CD4-positive, CD25-positive, alpha-beta regulatory T cell (primary cell): ENCODE measurements at places on chromosomes 3 and 15. TPM values are rescaled to one million over a fixed set of nuclear protein-coding genes. Genes with fewer than 3 reads are reported as not detected.
A peak's percentile ranks its signal among the peaks of the same experiment; 100 is the strongest.

STRC gene
- total RNA-seq = 1.5 TPM

LTK gene
- total RNA-seq = 2.0 TPM

GOLGA6D gene
- not detected for total RNA-seq

CLDN18 gene
- total RNA-seq = not detected

MAGEL2 gene
- not detected for total RNA-seq

FSD2 gene
- not detected for total RNA-seq

DNA sequence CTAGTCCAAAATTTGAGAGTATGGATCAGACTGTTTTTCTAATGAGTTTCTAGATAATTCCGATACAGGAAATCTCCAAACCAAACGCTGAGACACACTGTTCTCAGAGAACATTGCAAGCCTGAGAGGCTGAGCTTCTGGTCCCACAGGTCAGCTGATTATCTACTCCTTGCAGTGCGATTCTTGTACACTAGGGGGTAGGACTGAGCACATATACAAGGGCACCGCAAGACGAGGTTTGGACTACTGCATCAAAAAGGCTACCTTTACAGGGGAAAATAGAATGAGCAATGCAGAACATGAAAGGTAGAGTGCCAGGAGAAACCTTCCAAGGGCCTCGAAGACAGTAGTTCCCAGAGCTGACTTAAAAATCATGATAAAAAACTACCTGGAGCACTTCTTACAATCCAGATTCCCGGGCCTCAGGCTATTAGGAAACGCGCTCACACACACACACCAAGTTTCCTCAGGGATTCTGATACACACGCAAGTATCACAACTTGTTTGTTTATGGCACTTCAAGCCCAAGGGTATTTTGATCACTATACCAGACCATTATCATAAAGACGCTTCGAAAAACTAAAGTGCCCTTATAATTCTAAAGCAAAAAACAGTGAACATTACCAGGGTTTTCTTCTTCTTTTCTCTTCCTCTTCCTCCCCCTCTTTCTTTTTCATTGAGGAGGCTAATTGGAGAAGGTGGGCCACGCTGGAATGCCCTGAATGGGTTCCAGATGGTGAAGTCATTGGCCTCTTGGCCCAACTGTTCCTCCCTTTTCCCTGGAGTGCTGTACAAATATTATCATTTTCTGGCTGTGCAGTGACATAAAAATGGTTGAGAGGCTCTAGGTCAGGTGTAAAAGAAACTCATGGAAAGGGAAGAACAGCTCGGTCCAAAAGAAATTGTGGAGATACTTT is 61.8 kb downstream of the SLC12A8 start:
- H3K27me3 ChIP-seq = peaks cover 2% of the 10 kb centered on the region
- H3K4me1 ChIP-seq = no peaks in the 10 kb centered on the region
- no peak overlapping the region for H3K4me3 ChIP-seq
- H3K36me3 ChIP-seq = no peaks in the 10 kb centered on the region
- H3K27ac ChIP-seq = no peak overlapping the region
- DNase-seq = no peak

GRCh38 chr3:156614642-156615511 is 59.5 kb upstream of the TIPARP start:
- H3K27ac ChIP-seq = no peak overlapping the region
- DNase-seq = no peak
- no peaks in the 10 kb centered on the region for H3K36me3 ChIP-seq
- H3K27me3 ChIP-seq = no peaks in the 10 kb centered on the region

- no peaks in the 10 kb centered on the region for H3K36me3 ChIP-seq
- H3K27ac ChIP-seq = no peak overlapping the region
- H3K27me3 ChIP-seq = peaks cover 3% of the 10 kb centered on the region
- peaks cover 5% of the 10 kb centered on the region for H3K4me1 ChIP-seq
- no peak overlapping the region for H3K4me3 ChIP-seq
Observed at GRCh38 chr3:195752066-195752465, 31.3 kb downstream of the MUC20 start.

DNA sequence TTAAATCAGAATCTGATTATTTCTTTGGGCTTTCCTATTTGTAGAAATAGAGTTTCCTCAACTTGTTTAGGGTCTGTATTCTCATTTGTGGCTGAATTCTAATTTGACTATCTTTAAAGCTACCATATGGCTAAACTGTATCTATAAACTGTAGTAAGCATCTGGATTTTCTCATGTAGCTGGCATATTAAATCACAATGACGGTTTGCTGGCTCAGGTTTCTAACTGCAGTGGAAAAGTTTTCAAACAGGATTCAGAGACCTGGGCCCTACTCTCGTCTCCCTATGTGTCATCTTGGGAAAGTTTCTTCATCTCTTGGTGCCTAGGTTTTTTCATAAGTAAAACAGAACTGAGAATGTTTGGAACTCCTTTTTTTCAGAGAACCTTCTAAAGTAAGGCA is 68.3 kb downstream of the GALK2 start:
- no peaks in the 10 kb centered on the region for H3K27me3 ChIP-seq
- H3K4me1 ChIP-seq = peaks cover 2% of the 10 kb centered on the region
- no peak for DNase-seq
- H3K4me3 ChIP-seq = no peak overlapping the region

GRCh38 chr3:147449669-147450068 is 40.5 kb downstream of the ZIC1 start:
- H3K27ac ChIP-seq = no peak overlapping the region
- H3K36me3 ChIP-seq = no peaks in the 10 kb centered on the region
- H3K4me3 ChIP-seq = no peak overlapping the region

- DNase-seq = no peak
- no peaks in the 10 kb centered on the region for H3K27me3 ChIP-seq
- H3K27ac ChIP-seq = no peak overlapping the region
- peaks cover 8% of the 10 kb centered on the region for H3K36me3 ChIP-seq
- peaks cover 38% of the 10 kb centered on the region for H3K4me1 ChIP-seq
- no peak overlapping the region for H3K4me3 ChIP-seq
Observed at GRCh38 chr3:49389297-49389696, 22.5 kb downstream of the RHOA start.

DNA sequence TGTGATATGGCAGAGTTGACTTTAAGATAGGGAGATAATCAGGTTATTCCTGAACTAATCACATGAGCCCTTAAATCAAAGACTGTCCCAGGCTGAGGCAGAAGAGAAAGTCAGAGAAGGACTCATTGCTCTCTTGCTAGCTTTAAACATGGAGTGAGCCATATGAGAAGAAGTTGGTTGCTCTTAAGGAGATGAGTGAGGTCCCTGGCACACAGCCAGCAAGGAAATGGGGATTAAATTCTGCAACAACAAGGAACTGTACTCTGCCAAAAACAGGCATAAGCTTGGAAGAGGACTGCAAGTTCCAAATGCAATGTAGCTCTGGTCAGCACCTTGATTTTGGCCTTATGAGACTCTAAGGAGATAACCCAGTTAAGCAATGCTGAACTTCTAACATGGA is 457.0 kb downstream of the PLOD2 start:
- no peak overlapping the region for H3K27ac ChIP-seq
- no peaks in the 10 kb centered on the region for H3K27me3 ChIP-seq
- H3K4me1 ChIP-seq = no peaks in the 10 kb centered on the region
- no peaks in the 10 kb centered on the region for H3K36me3 ChIP-seq
- H3K4me3 ChIP-seq = no peak overlapping the region

GRCh38 chr3:21310161-21310560 is 440.8 kb downstream of the ZNF385D start:
- H3K27ac ChIP-seq = no peak overlapping the region
- H3K4me3 ChIP-seq = no peak overlapping the region
- no peaks in the 10 kb centered on the region for H3K36me3 ChIP-seq

GRCh38 chr15:95290176-95290974 is 1040.1 kb upstream of the NR2F2 start:
- H3K36me3 ChIP-seq = no peaks in the 10 kb centered on the region
- H3K27ac ChIP-seq = no peak overlapping the region
- H3K4me1 ChIP-seq = no peaks in the 10 kb centered on the region
- no peak for DNase-seq

- no peak for DNase-seq
- H3K4me3 ChIP-seq = peak overlapping the region; percentile 61
- H3K36me3 ChIP-seq = peaks cover 20% of the 10 kb centered on the region
- peak overlapping the region; percentile 78 for H3K27ac ChIP-seq
- no peaks in the 10 kb centered on the region for H3K27me3 ChIP-seq
- peaks cover 92% of the 10 kb centered on the region for H3K4me1 ChIP-seq
Observed at GRCh38 chr3:196643201-196643749, 3.8 kb downstream of the NRROS start.

- peaks cover 53% of the 10 kb centered on the region for H3K36me3 ChIP-seq
- DNase-seq = no peak
- no peaks in the 10 kb centered on the region for H3K27me3 ChIP-seq
Observed at GRCh38 chr15:38545179-38545578, 19.4 kb downstream of the RASGRP1 start.

- no peaks in the 10 kb centered on the region for H3K36me3 ChIP-seq
- H3K27ac ChIP-seq = no peak overlapping the region
- no peak overlapping the region for H3K4me3 ChIP-seq
- H3K27me3 ChIP-seq = no peaks in the 10 kb centered on the region
Observed at GRCh38 chr3:134619301-134619615, 31.6 kb downstream of the KY start.
